ENCODE measurements at places on chromosomes 12 and 14.

- no peak for DNase-seq
Observed at GRCh38 chr14:86613126-86613525, 1083.2 kb downstream of the FLRT2 start.

DNA sequence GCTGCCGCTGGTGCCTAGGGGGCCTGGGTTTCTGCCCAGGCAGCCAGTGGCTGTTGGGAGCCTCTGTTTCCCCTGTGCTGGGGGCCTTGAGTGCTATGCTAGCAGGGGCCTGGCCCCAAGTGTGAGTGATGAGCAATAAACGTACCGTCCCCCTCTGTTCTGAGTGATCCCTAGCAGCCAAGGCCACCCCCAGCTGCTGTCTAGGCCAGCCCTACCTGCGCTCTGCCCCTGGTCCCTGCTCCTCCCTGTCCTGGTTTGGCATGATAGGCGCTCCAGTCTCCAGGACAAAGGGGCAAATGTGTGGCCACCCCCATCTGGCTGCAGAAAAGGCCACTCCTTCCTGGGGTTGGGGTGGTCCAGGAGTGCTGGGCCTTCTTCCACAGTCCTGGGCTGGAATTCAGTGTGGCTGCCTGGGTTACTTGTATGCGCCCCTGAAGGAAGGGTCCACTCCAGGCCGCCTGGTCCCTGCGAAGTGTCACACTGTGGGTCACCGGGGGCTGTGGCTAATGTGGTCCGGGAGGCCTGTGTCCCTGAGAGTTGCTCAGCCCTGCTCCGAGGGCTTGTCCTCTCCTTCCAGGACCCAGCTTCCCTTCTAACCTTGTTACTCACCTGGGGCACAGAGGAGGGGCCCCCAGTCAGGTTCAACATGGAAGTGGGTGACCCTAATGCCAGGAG, 7.0 kb downstream of the TRMT61A start:
- no peak for DNase-seq

DNA sequence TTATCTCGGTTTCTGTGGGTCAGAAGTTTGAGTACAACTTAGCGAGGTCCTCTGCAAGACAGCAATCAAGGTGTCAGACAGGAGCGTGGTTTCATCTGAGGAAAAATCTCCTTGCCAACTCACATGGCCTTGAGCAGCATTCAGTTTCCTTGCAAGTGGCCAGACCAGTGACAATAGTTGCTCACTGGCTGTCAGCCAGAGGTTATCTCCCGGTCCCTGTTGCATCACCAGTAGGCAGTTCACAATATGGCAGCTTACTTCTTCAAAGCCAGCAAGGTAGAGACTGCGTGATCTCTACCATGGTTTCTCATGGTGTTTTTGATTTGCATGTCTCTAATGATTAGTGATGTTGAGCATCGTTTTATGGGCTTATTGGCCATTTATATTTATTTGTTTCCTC, 143.8 kb upstream of the DAAM1 start:
- no peak for DNase-seq

GRCh38 chr12:2544230-2544629, 250.5 kb upstream of the FKBP4 start:
- no peak for DNase-seq

- no peak for DNase-seq
Observed at GRCh38 chr12:122834104-122834920, 945 bp upstream of the HIP1R start.

GRCh38 chr14:65658202-65658601, 245.7 kb downstream of the FUT8 start:
- no peak for DNase-seq

DNA sequence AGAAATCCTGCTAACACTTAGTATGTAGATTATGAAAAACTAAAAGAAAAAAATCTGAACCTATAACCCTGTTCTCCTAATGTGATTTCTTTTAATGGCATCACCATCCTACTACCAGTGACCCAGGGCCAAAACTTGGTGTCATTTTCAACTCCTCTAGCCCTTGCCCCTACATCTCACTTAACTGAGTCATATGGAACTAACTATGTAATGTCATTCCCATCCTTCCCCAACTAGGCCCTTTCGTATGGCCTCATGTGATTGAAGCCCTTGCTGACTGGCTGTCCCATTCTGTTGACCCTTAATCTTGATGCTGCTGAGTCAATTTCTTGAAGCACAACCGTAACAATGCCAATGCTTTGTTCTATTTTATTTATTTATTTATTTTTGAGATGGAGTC, 7.6 kb downstream of the DMAC2L start:
- DNase-seq = no peak

GRCh38 chr12:92753976-92754885, 51.4 kb downstream of the PLEKHG7 start:
- DNase-seq = no peak

DNA sequence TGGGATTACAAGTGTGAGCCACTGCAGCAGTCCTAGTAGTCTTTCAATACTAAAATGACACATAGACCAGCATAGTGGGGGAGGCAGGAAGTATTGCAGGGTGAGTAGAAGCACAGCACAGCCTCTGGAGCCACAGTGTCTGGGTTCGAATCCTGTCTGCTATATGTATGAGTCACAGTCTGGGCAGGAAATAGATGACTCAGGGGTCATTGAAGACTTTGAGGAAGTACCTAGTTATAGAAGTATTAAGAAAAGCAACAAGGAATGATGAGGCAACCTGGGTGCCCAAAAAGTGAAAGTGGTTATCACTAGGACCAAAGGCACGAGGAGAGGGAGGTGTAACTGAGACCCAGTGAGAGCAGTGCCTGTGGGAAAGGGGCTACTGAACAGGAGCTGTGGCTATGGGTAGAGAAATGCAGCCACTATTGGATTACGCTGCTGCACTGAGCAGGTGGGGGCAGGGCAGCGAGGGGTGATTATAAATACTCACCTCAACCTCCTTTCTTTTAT, 124.0 kb downstream of the PDE3A start:
- DNase-seq = no peak

DNA sequence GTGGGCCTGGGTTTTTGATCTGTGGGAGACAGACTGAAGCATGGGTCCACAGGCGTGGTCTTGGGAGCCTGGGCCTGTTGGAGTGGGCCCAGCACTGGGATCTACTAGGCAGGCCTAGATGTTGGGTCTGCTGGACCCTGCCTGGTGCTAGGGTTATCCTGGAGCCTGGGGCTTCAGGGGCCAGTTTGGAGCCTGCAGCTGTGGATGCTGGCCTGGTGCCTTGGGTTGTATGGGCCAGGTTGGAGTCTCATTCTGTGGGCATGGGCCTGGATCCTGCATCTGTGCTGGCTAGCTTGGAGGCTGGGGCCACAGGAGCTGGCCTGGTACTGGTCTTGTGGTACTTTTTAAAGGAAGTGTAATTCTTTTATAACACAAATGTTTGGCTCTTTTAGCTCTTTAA, 68.0 kb downstream of the GPHN start:
- no peak for DNase-seq

- DNase-seq = no peak
Observed at GRCh38 chr12:51969643-51970042, 18.1 kb downstream of the ACVR1B start.

DNA sequence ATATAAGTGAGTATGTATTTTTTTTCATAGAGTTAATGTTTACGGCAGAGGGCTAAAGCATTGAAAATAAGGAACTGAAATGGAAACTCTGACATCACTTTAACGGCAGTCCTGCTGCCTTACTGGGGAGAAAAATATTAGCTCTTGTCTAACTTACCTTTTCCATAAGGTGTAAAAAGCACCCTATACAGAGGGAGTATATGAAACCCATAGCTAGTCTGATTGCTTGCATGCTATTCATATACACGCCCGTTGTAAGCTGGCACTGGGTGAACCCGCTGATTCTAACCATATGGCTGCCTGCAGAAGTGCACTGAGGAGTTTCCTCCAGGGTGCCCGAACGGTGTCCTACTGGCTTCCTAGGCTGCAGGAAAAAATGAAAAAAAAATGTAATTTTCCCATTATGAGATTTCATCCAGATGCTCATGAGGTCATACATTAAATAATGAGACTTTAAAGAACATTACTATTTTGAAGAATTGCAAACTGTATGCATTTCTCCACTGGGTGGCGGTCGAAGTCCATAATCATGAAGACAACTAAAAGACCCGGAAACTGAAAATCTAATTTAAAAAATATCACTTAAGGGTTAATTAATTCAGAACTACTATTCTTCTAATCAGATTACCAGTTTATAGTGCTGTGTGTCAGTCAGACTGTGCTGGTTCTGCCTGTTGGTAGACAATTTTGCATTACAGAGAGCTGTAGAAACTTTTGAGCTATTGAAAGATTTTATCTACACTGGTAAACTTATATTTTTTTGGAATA, 144.7 kb downstream of the ALX1 start:
- peak; percentile 18 for DNase-seq

- DNase-seq = no peak
Observed at GRCh38 chr14:68884031-68885030, 91.5 kb upstream of the ZFP36L1 start.

DNA sequence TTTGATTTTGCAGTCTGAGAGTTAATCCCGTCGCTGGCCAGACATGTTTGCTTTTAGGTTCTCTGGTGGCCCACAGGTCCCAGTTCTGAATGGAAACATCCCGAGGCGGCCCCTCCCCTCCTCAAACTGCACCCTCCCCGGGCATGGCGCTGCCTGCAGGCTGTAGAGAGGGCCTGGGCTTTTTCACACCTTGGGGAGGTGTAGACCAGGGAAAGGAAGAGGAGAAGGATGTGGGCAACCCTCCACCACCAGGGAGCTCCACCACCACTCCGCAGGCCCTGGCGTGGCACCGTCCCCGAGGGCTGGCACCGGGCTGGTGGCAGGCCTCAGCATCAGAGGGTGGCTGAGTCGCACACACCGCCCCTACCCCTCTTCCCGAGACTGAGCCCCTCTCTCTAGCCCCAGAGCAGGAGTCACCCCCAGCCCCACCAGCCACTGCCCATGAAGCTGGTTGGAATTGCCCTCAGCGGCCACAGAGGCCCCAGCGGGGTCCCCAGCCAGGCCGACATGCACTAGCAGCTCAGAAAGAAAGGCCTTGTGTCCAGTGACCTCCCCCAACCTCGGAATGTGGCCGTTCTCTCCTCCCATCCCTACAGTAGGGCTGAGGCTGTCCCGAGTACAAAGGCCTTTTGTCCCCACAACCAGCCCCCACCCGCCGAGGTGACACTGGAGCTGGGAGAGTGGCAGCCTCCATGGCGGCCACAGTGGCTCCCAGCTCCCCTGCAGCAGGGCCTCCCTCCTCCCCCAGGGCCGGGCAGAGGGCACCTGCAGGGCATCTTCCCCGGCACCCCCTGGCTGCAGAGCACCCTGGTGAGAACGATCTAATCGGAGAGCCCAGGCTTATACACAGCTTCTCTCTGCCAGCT, 23.5 kb upstream of the INF2 start:
- DNase-seq = no peak

- DNase-seq = no peak
Observed at GRCh38 chr14:73344319-73344718, 107.0 kb downstream of the PAPLN start.

- no peak for DNase-seq
Observed at GRCh38 chr12:41745593-41745992, 399.1 kb downstream of the GXYLT1 start.

DNA sequence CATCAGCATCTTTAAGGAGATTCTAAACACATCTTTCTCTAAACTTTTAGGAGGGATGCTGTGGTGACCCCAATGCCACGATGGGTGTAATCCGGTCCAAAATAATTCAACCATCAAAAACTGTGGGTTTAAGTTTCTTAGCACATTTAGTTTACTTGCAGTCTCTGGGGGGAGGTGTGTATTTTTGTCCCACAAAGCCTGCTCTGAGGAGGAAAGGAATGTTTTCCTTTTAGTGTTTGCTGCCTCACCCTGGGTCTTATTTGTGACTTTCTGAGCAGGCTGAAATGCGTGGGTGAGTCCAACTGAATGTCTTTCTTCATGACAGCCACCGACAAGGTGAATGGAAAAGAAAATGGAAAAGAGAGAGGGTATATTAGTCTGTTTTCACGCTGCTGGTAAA, 1324.7 kb downstream of the AACS start:
- no peak for DNase-seq

Measured in KG1 (cell line).